ENCODE measurements at places on chromosomes 11 and 22.

- no peak for DNase-seq
Measured at GRCh38 chr11:46389450-46390330, 1.9 kb downstream of the CHRM4 start.

GRCh38 chr11:63510360-63511047 is 4.6 kb downstream of the LGALS12 start:
- DNase-seq: no peak

DNA sequence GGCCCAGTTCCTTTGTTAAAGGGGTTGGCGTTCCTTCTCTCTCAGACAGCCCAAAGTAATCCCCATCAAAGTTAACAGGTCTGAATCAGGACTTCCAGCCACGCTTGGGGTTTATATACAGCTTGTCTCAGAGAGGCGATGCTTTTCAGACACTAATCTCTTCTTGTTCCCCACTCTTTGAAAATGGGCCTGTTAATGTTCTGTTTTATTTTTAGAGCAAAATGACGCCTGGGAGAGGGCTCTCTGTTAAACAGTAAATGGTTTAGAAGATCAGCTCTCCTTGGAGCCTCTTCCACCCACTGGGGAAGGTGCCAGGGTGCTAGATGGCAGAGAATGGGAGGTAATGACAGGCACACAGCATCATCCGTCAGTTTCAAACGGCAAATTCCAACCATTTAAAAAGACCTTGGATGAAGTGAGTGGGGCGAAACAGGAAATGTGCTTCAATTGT is 235.9 kb upstream of the NARS2 start:
- no peak for DNase-seq

GRCh38 chr11:68167474-68167873 is 45.6 kb downstream of the KMT5B start:
- no peak for DNase-seq

DNA sequence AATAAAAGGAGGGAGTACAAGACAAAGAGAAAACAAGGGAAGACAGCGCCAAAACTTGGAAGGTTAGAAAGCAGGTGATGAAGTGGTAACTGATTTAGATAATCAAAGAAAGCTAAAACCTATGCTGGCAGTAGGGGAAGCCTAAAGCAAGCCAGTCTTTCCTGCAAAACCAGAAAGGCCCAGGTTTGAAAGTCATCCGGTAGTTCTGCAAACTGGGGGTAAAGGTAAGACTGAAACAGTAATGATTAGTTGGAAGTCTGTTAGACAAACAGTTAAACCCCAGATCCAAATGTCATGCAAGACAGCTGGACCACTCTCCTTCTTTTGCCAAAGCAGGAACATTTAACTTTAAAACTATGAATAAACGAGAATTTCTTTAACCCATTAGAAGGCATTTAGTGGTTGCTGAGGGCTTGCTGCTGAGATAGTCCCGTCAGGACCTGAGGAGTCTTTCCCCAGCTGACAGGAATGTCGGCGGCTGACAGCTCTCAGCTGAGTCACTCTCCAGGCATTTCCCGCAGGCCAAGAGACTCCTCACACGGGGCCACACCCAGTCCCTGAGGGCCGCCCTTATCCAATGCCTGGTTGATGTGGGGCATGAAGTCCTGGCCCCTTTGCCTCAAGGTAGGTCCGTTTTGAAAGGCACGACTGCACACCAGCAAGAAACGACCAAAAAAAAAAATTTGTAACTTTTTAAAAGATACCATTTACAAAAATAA is 36.3 kb upstream of the CFAP300 start:
- no peak for DNase-seq

DNA sequence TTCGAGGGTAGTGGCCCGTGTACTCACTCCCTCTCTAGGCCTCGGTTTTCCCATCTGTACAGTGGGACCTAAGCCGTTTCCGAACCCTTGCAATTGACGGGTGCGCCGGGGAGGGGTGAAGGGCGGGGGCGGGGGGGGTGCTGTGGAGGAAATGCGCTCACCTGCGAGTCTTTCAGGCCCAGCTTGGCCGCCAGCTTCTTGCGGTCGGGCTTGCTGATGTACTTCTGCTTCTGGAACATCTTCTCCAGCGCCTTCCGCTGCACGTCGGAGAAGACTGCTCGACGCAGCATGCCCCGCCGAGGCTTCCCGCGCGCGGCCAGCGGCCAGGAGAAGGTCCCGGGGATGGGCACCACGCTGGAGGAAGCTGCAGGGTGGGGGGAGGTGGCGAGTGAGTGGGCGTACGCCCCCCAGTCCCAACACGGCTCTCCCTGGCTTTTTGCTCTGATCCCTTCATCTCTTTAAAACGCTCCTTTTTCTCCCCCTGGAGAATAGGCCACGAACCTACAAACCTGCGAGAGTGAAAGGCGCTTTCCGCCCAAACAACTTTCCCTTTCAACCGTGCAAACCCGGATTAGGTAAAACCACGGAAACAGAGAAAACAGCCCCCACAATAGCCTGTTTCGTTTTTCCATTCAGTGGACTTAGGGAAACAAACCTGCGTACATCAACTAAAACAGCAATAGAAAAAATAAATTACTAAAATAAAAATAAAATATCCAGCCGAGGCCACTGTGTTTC is 3.2 kb downstream of the DBX1 start:
- no peak for DNase-seq

Data from stimulated activated CD8-positive, alpha-beta memory T cell treated with anti-CD3 and anti-CD28 coated beads, Interleukin-7, amount 100 ng/mL, for 1 hour (primary cell).